Ovary (tissue), 10 donors: ENCODE measurements at places on chromosomes 12 and 14. TPM values are rescaled to one million over a fixed set of nuclear protein-coding genes. Genes with fewer than 3 reads are reported as not detected.

- no peaks in the 10 kb centered on the region for H3K27me3 ChIP-seq
- peak; percentile 50 for DNase-seq
- H3K4me1 ChIP-seq = peaks cover 20% of the 10 kb centered on the region
These were observed 23.3 kb downstream of the TPCN1 start for GRCh38 chr12:113244478-113244958.

- no peak overlapping the region for H3K27ac ChIP-seq
- H3K4me1 ChIP-seq = peaks cover 3% of the 10 kb centered on the region
- no peaks in the 10 kb centered on the region for H3K27me3 ChIP-seq
- H3K36me3 ChIP-seq = no peaks in the 10 kb centered on the region
- no peak overlapping the region for H3K4me3 ChIP-seq
These were observed 92.6 kb downstream of the PDE3A start for GRCh38 chr12:20460956-20461355.

DNA sequence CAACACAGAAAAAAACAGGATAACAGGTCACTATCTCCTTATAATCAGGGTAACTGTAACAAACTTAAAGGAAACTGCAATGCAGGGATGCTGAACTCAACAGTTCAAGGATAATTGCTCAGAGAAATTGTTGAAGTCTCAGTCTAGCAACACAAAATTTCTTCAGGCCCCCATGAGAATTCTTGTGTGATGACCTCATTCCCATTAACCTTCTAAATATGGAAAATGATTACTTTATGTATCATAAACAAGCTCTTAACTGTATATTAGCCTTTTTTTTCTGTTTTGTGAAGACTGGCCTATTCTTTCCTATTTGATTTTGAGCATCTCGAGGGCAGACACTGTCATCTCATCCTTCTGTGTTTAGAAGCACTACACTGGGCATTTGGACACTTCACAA, 47.1 kb downstream of the IGF1 start:
- no peak for DNase-seq
- no peaks in the 10 kb centered on the region for H3K27me3 ChIP-seq
- H3K4me3 ChIP-seq = no peak overlapping the region
- no peak overlapping the region for H3K27ac ChIP-seq

DNA sequence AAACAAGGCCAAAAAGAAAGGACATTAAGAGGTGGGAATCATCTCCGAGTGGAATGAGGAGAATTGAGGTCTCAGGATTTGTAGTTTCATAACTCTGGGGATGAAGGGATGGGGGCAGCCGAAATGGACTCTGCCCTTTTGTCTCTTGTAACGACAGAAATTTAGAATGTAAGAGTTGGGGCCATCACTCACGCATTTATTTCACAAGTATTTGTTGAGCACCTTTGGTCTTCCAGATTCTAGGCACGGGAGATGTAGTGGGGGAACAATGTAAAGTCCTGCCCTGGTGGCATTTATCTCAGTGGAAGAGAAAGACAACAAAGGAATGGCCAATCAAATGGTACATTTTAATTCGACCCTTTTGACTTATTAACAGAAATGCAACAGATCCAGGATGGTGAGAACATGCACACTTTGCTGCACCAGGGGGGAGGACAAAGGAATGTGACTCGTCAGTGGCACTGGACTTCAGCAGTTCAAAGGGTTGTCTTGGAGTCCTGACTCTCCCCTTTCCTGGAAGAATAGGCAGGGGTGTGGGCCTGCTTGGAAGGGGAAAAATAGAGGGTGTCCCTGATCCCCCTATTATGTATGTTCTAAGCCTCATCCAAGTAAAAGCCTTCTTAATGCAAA, 102.0 kb downstream of the TMEM30B start:
- no peak overlapping the region for H3K4me3 ChIP-seq
- DNase-seq = no peak
- no peak overlapping the region for H3K27ac ChIP-seq
- no peaks in the 10 kb centered on the region for H3K4me1 ChIP-seq
- no peaks in the 10 kb centered on the region for H3K27me3 ChIP-seq

GRCh38 chr14:99213101-99213500, 58.9 kb downstream of the BCL11B start:
- H3K27me3 ChIP-seq = no peaks in the 10 kb centered on the region
- no peaks in the 10 kb centered on the region for H3K36me3 ChIP-seq
- no peak for DNase-seq
- H3K4me1 ChIP-seq = peaks cover 2% of the 10 kb centered on the region

DNA sequence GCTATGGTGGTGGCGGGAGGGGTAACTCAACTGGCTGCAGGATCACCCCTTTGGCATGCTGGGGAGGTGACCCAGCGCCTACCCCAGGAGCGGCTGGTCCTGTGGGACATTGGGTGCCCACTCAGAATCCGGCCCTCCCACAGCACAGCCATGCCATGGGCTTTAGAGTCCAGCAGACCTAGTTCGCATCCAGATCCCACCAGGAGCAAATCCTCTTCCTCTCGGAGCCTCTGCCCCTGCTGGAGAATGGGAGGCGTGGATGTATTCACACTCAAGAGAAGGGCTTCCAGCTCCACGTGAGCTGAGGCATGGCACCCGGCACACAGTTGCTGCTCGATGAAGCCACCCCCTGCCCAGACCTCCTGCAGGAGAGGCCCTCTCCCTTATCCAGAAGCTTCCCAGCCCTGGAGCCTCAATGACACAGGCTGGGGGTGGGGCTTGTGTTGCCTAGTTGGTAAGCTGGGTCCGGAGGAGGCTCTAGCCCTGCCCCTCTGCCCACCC, 17.7 kb downstream of the FAM222A start:
- no peak overlapping the region for H3K4me3 ChIP-seq
- H3K36me3 ChIP-seq = no peaks in the 10 kb centered on the region
- DNase-seq = no peak
- H3K4me1 ChIP-seq = peaks cover 3% of the 10 kb centered on the region
- H3K27ac ChIP-seq = no peak overlapping the region

DNA sequence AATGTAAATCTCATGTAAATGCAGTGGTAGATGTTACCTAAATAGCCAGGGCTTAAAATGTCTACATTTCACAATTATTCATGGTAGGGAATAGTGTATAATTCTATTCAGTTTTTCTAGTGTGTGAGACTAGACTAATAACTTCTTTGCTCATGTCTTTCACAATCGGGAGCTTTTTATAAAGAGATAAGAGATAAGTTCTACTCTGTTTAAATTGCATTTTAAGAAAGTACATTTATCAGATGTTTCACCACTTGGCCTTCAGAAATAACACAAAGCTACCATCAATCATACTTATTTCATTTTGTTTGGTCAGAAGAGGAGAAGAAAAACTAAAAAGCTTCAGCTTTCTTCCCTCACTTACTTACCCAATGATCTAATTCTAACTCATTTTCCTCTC, 725.5 kb upstream of the FLRT2 start:
- no peaks in the 10 kb centered on the region for H3K27me3 ChIP-seq
- DNase-seq = no peak
- H3K4me1 ChIP-seq = peaks cover 1% of the 10 kb centered on the region
- no peak overlapping the region for H3K27ac ChIP-seq

- H3K4me3 ChIP-seq = no peak overlapping the region
- no peak overlapping the region for H3K27ac ChIP-seq
- no peak for DNase-seq
- H3K36me3 ChIP-seq = no peaks in the 10 kb centered on the region
- H3K27me3 ChIP-seq = no peaks in the 10 kb centered on the region
These were observed 11.2 kb downstream of the KCNH3 start for GRCh38 chr12:49549735-49550692.

DNA sequence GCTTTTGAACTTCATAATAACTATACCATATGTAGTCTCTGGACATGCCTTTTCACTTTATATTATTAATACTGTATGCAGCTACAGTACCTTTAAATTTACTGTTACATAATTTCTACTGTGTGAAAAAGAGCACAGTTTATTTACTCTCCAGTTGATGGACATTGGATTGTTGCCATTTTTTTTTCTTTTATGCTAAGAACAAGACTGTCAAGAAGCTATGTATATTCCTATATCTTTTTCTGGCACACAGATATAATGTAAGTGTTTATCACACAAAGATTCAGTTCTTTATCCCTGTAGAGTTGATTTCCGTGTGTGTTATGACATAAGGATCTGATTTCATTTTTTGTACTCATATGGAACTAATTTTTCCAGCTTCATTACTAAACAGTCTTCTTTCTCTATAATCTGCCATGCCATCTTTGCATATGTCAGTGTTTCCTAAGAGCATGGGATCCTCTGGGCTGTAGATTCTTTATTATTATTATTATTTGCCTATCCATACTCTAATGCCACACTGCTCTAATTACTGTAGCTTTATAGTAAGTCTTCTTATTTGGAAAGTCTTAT, 593.0 kb upstream of the ATP2B1 start:
- H3K4me3 ChIP-seq = no peak overlapping the region
- H3K36me3 ChIP-seq = no peaks in the 10 kb centered on the region
- no peak overlapping the region for H3K27ac ChIP-seq
- H3K27me3 ChIP-seq = no peaks in the 10 kb centered on the region

- no peaks in the 10 kb centered on the region for H3K4me1 ChIP-seq
- no peaks in the 10 kb centered on the region for H3K27me3 ChIP-seq
- no peak for DNase-seq
- no peaks in the 10 kb centered on the region for H3K36me3 ChIP-seq
These were observed 667.8 kb downstream of the NOVA1 start for GRCh38 chr14:25929881-25930615.

Gene NFATC4
- total RNA-seq = 186 TPM

Gene A2M
- total RNA-seq = 399 TPM

Gene PEBP1
- 268 TPM for total RNA-seq

Gene BMAL2
- total RNA-seq = 0.72 TPM

Gene AHNAK2
- total RNA-seq = 3.9 TPM

Gene CIROP
- not detected for total RNA-seq

Gene RNASE3
- not detected for total RNA-seq
